ENCODE measurements at places on chromosomes 7 and 10.

DNA sequence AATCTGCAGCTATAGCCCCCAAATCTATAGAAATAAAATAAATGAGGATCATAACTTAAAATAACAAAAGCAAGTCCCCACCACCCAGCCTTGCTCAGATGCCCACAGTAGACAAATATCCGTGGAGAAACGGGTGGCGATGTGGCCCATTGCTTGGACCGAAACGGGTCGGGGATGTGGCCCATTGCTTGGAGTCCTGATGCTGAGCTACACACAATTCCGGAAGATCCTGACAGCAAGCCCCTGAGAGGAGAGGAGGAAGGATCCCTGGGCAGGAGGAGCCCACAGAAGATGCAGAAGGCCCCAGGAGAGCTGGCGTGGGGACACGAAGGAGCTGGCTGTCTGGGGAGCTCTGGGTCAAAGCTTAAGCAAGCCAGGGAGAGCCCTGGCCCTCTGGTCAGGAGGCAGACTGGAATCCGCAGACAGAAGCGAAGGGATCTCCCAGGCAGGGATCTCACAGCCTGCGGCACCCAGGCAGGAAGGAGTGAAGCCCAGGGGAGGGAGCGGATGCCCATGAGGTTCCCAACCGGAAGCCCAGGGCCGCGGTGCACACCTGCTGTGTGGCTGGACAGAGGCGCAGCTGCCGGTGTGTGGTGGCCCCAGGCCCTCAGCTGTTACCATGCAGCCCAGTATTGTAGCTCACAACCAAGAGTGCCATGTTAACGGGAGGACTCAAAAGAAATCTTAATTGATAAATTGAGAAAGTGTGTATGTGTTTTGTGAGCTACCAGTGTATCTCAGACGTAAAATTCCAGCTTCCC, 138.8 kb downstream of the ADARB2 start:
- H3K36me3 ChIP-seq: no peaks in the 10 kb centered on the region
- no peak overlapping the region for H3K4me3 ChIP-seq

GRCh38 chr10:84447701-84448400, 119.5 kb downstream of the CCSER2 start:
- H3K27me3 ChIP-seq: no peaks in the 10 kb centered on the region
- no peak overlapping the region for H3K4me3 ChIP-seq
- peaks cover 22% of the 10 kb centered on the region for H3K36me3 ChIP-seq
- H3K27ac ChIP-seq: no peak overlapping the region
- no peak for DNase-seq
- no peaks in the 10 kb centered on the region for H3K4me1 ChIP-seq

DNA sequence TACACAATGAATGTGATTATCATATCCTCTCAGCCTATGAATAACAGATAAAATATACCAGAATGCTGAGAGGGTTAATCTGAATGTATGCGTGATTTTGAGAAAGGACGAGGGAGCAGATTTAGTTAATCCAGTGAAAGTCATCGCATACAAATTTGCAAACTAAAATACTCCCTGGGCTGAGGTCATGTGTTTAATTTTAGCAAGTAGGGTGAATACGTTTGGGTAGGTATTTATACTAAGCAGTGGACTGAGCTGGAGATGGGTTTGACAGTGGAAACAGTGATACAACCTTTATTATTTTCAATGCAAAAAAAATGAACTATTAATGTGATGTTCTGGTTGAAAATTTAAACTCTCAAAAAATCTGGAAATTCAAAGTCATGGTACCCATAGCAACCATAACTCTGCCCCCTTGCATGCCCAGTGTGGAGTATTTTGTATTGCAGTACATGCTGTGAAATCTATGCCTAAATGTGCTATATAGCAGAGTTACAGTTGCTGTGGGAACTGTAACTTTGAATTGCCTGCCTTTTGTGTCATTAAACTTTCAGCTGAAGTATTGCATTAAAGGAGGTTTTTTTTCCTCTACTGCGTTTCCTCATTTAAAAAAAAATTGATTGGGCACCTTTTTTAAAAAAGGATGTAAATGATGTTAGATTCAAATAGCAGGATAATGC, 9.5 kb upstream of the ARID5B start:
- no peaks in the 10 kb centered on the region for H3K36me3 ChIP-seq
- DNase-seq: no peak
- H3K27me3 ChIP-seq: no peaks in the 10 kb centered on the region

DNA sequence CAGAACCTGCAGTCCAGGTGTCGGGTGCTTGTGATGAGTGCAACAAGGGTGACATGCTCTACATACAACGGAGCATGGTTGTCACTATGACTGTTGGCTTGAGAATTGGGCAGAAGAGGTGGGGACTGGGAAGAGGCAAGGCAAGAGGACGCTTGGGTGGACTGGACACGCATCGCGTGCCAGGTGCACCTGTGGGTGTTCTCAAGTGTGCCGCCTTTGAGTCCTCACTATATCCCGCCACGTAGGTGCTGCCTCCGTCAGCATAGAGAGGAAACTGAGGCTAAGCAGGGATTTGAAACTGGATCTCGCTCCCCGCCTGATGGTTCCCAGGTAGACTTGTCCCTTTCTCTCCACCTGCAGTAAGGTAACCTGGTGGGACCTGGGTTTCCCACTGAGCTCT, 27.2 kb downstream of the CDH23 start:
- no peaks in the 10 kb centered on the region for H3K36me3 ChIP-seq
- DNase-seq: no peak
- no peak overlapping the region for H3K4me3 ChIP-seq
- H3K4me1 ChIP-seq: no peaks in the 10 kb centered on the region
- H3K27ac ChIP-seq: no peak overlapping the region

DNA sequence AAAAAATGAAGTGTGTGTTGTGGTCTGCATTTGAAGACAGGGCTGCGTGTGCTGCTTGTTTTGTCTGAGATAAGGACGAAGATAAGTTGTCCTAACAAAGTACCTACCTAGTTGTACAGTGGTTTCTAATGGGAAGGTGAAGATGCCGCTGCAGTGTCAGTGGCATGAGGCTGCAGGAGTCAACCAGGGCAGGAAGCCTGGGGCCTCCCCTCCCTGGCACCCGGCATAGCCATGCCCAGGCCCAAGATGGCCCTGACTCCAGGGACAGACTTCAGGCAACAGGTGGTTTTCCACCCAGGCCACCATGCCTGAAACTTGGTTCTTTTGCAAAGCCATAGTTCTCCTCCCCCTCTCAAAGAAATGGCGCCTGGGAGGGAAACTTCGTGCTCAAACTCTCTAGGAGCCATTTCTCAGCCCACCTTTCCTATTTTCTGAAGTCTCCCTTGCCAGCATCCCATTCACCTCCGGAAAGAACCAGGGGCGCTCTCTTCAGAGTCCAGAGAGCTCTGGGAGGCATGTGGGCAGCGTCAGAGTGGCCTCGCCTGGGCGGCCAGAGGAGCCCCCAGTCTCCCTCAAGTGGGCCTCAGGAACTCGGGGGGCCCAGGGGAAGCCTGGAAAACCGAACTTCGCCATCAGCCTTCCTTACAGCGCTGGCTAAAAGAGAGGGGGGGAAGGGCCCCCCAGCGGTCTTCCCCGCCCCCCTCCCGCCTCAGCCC, 2.1 kb upstream of the KAT6B start:
- H3K4me3 ChIP-seq: peak overlapping the region; percentile 84
- peaks cover 46% of the 10 kb centered on the region for H3K4me1 ChIP-seq
- H3K27ac ChIP-seq: peak overlapping the region; percentile 91
- H3K36me3 ChIP-seq: peaks cover 10% of the 10 kb centered on the region
- no peak for DNase-seq
- H3K27me3 ChIP-seq: no peaks in the 10 kb centered on the region

GRCh38 chr10:12701696-12702095, 299.8 kb downstream of the CCDC3 start:
- H3K27me3 ChIP-seq: no peaks in the 10 kb centered on the region
- H3K4me3 ChIP-seq: no peak overlapping the region
- no peak for DNase-seq

DNA sequence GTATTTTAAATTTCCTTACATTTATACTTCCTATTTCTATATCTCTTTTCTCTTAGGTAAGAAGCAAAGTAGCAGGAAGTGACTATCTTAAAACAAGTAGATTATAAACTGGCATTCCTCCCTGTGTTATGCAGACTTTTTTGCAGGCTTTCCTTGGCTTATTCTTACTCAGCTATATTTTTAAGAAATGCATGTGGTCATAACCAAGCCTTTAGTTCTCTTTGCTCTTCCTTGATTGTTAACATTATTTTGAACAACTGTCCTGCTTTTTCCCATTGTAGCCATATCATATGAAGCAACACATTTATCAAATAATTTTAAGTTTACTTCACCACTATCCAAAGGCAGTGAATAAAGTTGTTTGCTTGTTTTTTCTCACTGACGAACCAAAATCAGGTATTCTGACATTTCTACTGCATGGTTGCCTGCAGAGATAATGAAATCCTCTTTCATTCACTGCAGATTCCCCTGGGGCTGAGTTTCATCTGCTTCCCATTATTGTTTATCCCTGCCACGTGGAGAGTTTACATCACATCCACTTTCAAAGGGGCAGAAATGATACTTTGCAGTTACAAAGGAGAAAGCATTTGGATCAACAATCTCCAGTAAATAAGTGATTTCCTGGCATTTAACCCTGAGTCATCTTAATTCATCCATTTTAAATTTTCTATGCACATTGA, 389.9 kb upstream of the SEMA3C start:
- H3K27ac ChIP-seq: no peak overlapping the region
- no peaks in the 10 kb centered on the region for H3K4me1 ChIP-seq
- no peak for DNase-seq
- H3K36me3 ChIP-seq: no peaks in the 10 kb centered on the region

DNA sequence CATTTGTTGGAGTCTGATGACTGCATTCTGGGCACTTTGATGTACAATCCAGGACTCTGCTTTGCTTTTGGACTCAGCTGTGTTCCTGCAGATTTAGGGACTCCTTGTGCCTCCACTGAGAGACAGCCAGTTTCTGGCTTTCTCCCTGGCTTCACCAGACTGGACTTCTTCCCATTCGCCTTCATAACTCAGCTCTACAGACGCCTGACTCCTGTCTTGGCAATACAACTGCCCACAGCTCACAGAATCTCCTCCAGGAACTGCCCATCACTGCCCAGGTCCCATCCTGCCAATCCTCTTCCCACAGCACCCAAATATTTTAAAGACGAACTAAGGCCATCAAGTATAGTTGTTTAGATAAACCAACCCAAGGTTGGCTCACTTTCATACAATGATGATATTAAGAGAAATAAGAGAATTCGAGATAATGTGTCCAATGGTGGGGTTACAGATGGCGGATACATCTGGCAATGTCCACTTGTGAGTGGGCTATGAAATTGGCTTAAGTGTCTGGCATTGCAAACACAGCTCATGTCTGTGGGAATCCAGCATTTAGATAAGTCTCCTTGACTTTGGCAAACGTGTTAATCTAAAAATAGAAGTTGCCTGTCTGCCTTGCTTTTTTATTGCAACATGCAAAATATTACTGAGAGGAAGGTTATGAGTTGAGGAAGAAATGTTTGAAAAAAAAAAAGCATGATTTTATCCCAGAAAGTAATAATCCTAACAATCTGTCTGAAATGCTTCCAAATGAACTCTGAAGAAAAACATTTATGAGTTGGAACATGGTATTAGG, 95.1 kb downstream of the ITGA8 start:
- H3K27ac ChIP-seq: no peak overlapping the region
- H3K4me3 ChIP-seq: no peak overlapping the region
- H3K36me3 ChIP-seq: no peaks in the 10 kb centered on the region
- H3K27me3 ChIP-seq: no peaks in the 10 kb centered on the region

DNA sequence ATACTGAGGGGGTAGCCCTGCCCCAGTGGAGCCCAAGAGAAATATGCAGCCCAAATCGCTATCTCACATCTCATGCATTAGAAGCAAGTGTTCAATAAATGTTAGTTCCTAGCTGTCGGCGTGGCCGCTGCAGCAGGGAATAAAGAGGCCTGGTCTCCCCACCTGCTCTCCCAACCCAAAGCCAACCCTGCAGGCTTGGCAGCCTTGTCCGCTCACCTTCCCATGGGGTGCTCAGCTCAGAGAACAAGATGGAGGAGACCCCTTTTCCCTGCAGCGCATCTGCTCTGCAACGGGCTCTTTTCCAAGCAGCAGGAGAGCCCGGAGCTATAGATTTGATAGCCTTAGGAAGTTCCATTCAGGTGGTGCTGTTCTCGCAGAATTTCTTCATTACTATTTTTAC, 12.0 kb upstream of the DOCK1 start:
- H3K27me3 ChIP-seq: peaks cover 32% of the 10 kb centered on the region
- no peak for DNase-seq
- no peaks in the 10 kb centered on the region for H3K36me3 ChIP-seq

DNA sequence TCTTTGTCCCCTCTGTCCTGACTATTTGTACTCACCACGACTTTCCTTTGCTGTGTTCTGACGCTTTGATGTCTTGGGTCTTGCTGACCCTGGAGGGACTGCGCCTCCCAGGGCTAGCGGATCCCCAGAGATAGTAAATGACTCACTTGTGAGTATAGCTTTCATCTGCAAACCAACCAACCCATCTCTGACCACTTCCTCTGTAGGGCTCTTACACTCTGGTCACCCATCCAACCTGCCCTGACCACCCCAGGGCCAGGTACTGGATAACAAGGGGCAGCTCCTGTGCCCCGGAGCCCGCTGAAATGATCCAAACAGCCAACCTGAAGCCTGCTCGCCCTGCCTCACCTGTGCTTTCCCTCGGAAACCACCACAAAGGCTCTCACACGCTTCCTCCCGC, 125.2 kb upstream of the CARD11 start:
- H3K27me3 ChIP-seq: peaks cover 12% of the 10 kb centered on the region
- H3K4me1 ChIP-seq: peaks cover 29% of the 10 kb centered on the region
- no peak for DNase-seq
- H3K4me3 ChIP-seq: no peak overlapping the region
- H3K36me3 ChIP-seq: peaks cover 2% of the 10 kb centered on the region

- DNase-seq: no peak
- no peaks in the 10 kb centered on the region for H3K4me1 ChIP-seq
Measured at GRCh38 chr7:137850972-137851945, 4.5 kb upstream of the DGKI start.

- H3K36me3 ChIP-seq: peaks cover 22% of the 10 kb centered on the region
- H3K27ac ChIP-seq: no peak overlapping the region
- no peak for DNase-seq
- no peaks in the 10 kb centered on the region for H3K27me3 ChIP-seq
- peaks cover 37% of the 10 kb centered on the region for H3K4me1 ChIP-seq
Measured at GRCh38 chr7:80871228-80871627, 47.6 kb downstream of the SEMA3C start.

- no peaks in the 10 kb centered on the region for H3K27me3 ChIP-seq
- H3K36me3 ChIP-seq: no peaks in the 10 kb centered on the region
- DNase-seq: no peak
- no peak overlapping the region for H3K27ac ChIP-seq
Measured at GRCh38 chr7:74479066-74479781, 25.5 kb downstream of the GTF2IRD1 start.
